ENCODE measurements at places on chromosomes 1 and 21.
A peak's percentile ranks its signal among the peaks of the same experiment; 100 is the strongest.

- no peak for DNase-seq
Measured at GRCh38 chr1:117106478-117106877, 15.1 kb downstream of the TRIM45 start.

- DNase-seq, result no peak
Measured at GRCh38 chr1:1275836-1276235, 2.2 kb upstream of the UBE2J2 start.

DNA sequence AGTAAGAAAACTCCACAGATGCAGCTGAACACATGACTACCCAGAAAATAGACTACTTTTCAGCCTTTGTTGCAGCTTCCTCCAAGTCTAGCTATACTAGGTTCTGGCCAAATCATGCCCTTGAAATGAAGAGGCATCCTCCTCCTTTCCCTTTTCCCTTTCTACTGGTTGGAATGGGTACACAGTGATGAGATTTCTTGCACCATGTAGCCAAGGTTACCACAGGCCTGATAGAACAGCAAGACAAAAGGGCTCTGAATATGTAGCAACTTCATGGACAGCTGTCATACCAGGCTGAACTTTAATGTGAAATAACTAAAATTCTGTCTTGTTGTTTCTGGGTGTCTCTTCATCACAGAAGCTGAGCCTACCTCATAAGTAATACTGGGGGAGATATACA lies 146.5 kb downstream of the PDE4B start:
- DNase-seq, result no peak

- DNase-seq, result no peak
Measured at GRCh38 chr1:230385930-230386329, 40.2 kb downstream of the PGBD5 start.

- no peak for DNase-seq
Measured at GRCh38 chr1:170063109-170063826, 11.2 kb downstream of the KIFAP3 start.

- DNase-seq, result no peak
Measured at GRCh38 chr1:58434607-58435006, 111.9 kb downstream of the OMA1 start.

DNA sequence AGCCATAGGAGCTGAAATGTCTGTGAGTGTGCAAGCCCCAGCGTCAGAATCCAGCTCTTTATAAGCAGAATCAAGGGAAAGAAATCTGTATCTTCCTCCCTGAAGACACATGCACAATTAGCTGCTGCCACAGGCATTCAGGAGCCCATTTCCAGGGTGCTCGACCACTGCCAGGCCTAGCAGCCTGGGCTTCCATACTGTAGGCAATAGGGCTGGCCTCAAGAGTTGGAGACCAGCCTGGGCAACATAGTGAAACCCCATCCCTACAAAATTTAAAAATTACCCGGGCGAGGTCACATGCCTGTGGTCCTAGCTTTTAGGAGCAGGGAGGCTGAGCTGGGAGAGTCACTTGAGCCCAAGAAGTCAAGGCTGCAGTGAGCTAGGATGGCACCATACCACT lies 41.0 kb downstream of the NEK2 start:
- no peak for DNase-seq

- no peak for DNase-seq
Measured at GRCh38 chr1:246367041-246367440, 140.0 kb downstream of the SMYD3 start.

DNA sequence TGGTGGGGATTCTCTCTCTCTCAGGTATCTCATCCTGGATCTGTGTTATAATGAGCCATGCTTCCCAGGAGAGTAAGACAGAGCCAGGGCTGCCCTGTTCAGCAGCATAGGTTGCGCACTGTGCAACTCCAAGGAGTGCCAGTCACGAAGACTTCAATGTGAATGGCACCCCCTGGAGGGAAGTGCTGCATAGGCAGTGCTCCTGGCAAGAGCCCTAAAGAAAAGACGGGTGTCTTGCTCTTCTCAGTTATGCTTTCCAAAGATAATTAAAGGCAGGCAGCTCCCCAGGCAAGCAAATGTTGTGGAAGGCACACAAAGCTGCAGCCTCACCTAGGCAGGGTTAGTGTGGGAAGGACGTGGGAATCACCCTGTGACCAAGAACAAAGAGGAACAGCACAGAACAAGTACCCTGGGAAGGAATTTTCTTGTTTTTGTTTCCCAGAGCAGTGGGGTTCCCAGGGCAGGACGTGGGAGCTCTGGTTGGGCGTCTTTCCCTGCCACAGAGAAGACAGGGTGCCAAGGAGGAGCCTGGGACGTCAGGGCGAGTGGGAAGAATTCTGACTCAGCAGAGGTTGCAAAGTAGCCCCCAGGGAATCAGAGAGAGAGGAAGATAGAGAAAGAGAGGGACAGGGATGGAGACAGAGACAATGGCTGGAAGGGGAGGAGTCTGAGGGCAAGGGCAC lies 120.9 kb downstream of the KCNN3 start:
- DNase-seq, result peak; percentile 64

DNA sequence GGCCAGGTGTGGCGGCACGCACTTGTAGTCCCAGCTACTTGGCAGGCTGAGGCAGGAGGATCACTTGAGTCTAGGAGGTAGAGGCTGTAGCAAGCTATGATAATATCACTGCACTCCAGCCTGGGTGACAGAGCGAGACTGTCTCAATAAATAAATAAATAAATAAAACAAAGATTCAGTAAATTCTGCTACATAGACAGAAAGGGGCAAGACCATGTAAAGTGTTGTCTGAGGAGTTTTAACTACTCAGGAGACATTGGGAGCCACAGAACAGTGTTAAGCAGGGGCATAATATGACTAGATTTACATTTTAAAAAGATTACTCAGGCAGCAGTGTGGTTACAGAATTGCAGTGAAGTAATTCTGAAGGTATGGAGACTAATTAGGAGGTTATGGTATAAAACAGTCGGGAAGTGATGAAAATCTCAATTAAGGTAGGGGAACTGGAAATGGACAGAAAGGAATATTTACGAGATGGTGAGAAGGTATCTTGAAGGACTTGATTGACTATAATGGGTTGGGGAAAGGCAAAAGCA lies 94.7 kb downstream of the ATP1B1 start:
- no peak for DNase-seq

DNA sequence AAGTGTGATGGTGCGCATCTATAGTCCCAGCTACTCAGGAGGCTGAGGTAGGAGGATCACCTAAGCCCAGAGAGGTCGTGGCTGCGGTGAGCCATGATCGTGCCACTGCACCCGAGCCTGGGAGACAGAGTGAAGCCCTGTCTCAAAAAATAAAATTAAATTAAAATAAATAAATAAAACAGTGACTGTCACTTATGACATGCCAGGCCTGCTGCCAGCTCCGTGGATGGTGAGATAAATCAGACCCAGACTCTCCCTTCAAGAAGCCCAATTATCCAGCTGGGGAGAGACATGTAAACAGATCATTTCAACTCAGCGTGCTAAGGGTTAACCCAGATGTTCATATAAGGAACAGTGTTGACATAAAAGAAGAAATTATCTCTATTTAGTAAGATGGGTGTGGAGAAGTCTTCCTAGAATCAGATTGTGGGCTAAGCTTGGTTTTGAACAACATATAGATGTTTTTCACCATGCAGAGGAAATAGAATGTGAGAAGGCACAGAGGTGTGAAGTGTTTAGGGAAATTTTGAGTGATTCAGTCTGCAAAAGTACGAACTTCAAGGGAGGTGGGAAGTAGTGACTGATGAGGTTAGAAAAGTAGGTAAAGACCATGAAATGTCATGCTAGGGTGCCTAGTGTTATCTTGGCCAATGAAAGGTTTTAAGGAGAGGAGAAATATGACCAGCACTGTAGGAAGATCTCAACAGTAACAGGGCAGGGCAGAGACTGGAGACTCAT lies 18.3 kb downstream of the YARS1 start:
- no peak for DNase-seq

DNA sequence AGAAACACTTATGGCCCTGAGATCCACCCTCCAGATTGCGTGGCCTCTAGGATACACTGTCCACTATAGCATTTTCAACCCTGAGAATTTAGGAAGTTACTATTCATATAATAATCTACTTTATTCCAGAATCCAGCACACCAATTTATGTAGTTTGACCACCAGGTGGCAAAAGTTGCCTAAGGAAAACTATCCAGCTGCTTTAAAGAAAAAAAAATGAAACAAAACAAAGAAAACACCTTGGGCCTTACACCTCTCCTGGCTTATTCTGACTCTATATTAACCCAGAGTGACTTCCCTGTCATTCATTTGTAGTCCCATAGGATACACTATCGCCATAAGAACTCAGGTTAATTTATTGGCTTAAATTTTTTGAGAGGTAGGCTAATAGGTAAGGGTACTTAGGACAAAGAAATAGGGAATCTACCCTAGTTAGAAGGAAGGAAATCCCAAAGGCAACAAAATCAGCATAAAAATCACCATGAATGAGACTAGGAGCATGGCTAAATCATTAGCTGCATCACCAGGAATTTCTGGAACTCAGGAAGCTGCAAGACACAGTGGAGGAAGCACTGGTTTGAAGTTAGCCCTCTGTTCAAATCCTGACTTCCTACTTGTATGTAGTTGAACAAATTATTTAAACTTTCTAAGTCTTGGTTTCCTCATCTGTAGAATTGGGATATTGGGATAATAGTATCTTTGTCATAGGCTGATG lies 107.5 kb downstream of the SPAG17 start:
- DNase-seq, result no peak

DNA sequence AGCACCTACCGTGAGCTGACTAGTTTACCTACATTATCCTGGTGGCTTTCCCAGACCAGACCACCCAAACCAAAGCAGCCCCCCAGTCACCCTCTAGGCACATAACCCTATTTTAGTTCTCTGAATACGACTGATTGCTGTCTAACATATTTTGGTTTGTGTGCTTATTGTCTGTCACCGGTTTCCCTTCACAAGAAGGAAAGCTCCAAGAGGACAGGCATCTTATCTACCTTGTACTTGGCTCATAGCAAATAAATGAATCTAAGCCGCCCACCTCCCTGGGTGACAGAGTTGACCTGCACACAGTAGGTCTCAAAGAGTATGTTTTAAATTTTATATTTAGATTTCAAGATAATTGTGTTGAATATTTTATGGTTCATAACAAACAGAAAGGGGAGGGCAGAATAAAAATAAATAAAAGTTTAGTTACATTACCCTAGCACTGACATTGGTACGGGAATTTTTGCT lies 904 bp upstream of the PRDX6 start:
- DNase-seq, result no peak

- no peak for DNase-seq
Measured at GRCh38 chr21:35512346-35512745, 463.2 kb upstream of the RUNX1 start.

DNA sequence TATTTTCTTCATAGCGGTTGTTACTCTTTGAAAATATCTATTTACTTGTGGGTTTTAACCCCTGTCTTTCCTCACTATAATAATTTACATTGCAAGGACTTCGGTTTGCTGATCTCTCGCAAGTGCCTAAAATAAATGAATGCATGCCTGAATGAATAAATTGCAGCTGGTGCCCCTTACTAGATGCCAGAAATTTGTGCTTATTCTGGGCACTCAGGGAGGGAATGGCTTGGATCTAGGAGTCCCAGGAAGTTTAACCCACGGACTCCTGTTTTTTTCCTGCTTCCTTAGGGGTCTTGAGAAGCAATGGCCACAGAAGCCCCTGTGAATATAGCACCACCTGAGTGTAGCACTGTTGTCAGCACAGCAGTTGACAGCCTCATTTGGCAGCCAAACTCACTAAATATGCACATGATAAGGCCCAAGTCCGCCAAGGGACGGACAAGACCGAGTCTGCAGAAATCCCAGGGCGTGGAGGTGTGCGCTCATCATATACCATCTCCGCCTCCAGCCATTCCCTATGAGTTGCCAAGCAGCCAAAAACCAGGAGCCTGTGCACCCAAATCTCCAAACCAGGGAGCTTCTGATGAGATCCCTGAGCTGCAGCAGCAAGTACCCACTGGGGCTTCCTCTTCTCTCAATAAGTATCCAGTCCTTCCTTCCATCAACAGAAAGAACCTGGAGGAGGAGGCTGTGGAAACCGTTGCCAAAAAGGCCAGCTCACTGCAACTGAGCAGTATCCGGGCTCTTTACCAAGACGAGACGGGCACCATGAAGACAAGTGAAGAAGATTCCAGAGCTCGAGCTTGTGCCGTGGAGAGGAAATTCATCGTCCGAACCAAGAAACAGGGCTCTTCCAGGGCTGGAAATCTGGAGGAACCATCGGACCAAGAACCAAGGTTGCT lies 4.2 kb upstream of the PLA2G2C start:
- DNase-seq, result no peak

DNA sequence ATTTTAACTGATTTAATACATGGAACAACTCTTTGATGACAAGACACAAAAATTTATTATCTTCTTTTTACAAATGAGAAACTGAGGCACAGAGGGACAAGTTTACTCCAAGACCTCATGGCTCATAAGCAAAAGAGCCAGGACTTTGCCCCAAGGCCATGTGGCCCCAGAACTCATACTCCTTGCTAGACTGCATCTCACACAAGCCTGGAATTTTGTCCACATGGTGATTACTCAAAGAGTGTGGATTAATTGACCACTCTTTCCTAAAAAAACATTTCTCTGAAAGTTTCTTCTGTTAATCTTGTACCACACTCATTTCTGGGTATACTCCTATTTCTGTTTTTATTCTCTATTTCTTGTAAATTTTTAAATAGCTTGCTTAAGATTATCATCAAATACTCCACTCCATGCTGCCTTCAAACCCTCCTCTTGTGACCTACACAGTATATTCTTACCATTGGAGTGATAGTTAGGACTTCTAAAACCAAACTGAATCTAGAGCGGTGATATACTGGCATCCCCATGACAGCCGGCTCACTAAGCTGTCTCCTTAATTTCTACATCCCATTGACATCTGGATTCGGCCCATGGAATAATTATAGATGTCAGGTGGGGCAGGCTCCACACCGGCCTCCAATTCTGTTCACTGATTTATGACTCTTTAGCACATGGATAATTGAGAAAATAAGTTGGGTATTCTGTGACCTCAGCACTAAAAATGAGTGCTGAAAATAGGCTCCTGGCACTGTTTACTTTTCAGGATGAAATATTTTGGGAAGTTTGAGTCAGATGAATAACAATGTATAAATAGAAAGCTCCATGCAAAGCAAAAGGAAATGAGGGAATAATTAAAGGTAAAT lies 16.1 kb downstream of the RGS4 start:
- DNase-seq, result no peak

DNA sequence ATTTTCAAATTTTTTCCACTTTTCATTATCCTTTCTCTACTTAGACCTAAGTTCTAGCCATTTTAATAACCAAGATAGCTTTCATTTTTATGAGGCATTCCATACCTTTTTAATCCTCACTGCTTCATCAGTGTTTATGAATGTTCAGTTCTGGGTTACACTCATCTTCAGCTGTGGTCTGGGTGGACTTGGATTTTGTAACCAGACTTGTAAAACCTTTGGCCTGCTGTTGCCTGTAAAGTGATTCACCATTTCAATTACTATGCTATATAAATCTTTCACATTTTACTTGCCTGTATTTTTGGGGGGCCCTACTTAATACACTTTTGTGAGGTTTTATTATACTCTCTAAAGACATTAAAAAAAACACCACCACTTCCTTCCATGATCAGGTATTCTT lies 46.2 kb downstream of the USP25 start:
- no peak for DNase-seq

All from stimulated activated CD4-positive, alpha-beta T cell treated with anti-CD3 and anti-CD28 coated beads, Interleukin-1b, Interleukin-23, amount 100 ng/mL, for 48 hours (primary cell).